ENCODE measurements at places on chromosomes 3 and 15.

GRCh38 chr3:123167686-123168085 is 34.1 kb upstream of the SEC22A start:
- H3K27ac ChIP-seq, result no peak overlapping the region
- H3K27me3 ChIP-seq, result no peaks in the 10 kb centered on the region
- H3K36me3 ChIP-seq, result peaks cover 14% of the 10 kb centered on the region
- no peaks in the 10 kb centered on the region for H3K4me1 ChIP-seq

DNA sequence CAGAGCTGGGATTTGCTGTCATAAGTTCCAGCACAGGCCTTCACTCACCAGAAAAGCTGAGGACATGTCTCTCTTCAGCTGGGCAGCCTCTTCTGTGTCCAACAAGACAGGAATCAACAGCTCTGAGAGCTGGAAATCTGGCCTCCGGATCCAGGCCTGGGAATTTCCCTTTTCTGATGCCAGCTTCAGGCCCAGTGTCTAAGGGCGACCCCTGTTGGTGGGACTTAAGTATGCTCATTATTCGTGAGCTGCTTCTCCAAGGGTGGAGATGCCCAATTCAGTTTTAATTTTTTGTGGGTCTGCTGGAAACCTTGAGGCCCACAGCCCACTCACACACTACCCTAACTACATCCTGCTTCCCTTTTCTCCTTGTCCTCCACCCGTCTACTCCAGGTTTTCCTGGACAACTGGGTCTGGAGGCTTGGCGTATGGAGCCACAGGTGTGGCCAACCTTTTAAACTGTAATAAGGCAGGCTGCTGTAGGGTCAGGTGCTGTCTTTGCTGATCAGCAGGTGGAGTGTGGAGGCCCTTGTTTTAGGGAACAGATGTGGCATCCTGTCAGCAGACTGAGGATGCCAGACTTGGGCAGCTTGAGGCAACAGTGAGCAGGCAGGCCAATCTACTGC is 2.6 kb upstream of the CEMIP start:
- peaks cover 15% of the 10 kb centered on the region for H3K27me3 ChIP-seq
- H3K4me1 ChIP-seq, result peaks cover 35% of the 10 kb centered on the region
- DNase-seq, result no peak

- no peak overlapping the region for H3K27ac ChIP-seq
- peaks cover 12% of the 10 kb centered on the region for H3K27me3 ChIP-seq
- no peak for DNase-seq
- no peak overlapping the region for H3K4me3 ChIP-seq
These were observed 26.6 kb downstream of the ACSBG1 start for GRCh38 chr15:78207641-78208340.

DNA sequence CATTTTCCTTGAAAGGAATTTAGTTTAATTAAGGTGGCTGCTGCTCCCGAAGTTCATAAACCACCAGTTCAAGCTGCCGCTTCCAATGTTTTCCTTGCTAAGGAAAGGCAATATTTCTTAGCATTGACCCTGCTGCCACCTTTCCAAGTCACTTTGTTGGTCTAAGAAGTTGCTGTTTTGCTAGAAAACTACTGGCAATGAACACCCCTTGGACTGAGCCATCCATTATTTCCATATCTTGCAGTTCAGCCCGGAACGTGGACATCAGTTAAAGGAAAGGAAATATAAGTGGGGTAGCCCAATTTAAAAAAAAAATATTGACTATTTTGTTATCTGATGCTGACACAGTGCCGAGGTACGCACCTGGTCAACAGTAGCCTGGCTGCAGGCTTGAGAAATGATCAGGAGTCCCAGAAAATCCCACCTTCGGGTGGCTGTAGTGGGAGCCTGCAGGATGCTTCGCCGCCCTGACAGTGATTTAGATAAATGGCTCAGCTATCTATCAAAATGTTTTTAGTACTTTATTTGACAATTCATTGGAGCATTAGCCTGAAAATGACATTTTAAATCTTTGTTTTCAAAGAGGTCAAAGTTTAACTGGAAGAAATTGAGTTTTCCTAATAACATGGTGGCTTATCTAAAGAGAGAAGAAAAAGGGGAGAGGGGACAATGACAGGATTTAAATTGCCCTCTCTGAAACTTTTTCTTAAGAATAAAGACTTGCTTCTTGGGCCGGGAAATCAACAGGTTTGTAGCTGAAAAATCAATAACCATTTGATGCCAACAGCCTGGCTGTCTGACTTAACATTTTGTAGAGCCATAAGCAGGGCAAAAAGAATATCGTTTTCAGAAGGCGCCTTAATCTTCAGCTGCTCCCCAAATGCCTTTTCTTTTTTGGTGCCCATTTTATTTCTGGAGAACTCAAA is 1.6 kb downstream of the RARB start:
- no peaks in the 10 kb centered on the region for H3K36me3 ChIP-seq
- no peak overlapping the region for H3K27ac ChIP-seq
- no peak overlapping the region for H3K4me3 ChIP-seq
- no peak for DNase-seq
- H3K27me3 ChIP-seq, result peaks cover 7% of the 10 kb centered on the region
- peaks cover 2% of the 10 kb centered on the region for H3K4me1 ChIP-seq

DNA sequence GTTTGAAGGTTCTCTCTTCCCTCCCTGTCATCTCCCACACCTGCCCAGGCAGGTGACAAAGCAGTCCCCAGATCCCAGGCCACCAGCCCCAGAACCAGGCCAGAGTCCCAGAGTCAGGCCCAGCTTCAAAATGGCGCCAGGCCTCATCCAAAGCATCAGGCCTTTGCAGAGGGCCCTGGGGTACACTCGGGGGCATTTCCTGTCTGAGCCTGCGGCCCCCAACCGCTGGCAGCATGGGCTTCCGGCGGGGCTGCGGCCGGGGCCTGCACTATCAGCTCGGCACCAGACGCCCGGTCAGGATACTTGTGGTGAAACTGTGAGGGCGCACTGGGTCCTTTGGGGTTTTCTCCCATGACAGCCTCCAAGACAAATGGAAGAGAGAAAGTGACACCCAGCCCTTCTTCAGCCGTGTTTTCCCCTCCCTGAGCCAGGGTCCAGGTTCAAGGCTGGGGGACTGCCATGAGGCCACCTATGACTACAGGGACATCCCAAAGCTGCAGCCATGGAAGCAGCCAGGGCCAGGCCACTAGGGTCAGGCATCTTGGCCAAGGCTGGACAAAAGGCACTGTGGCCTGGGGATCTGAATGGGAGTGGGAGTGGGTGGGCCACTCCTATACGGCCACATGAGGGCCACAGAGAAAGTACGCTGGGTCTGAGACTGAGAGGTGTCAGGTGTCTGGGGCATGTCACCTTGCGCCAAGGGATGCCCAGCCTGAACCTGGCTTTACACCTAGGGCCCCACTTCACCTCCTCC is 33.9 kb downstream of the RPN1 start:
- H3K4me1 ChIP-seq, result peaks cover 30% of the 10 kb centered on the region
- H3K36me3 ChIP-seq, result peaks cover 14% of the 10 kb centered on the region
- peak overlapping the region; percentile 34 for H3K4me3 ChIP-seq
- no peaks in the 10 kb centered on the region for H3K27me3 ChIP-seq
- no peak for DNase-seq
- no peak overlapping the region for H3K27ac ChIP-seq

DNA sequence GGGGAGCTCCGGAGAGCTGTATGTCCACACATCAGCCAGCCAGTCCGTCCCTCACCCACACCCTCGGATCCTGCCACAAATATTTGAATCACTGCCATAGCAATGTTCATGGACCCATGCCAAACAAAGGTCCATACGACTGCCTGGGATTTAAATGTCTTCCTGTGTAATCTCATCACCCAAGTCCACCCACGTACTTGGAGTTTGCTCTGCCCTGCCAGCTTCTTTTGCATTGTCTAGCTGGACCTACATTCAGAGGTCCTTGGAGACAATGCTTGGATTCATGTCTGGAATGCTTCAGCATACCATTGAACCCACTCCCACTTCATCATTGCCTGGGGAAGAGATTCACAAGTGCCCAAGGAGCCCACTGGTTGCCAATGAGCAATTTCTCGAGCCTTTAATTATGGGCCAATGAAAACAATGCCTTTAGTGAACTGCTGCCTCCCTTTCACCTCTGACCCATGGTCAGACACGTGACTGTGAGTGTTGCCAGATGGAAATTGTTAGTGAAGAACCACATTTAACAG is 90.4 kb upstream of the PHLDB2 start:
- no peaks in the 10 kb centered on the region for H3K27me3 ChIP-seq
- H3K4me1 ChIP-seq, result peaks cover 29% of the 10 kb centered on the region
- H3K27ac ChIP-seq, result peak overlapping the region; percentile 45
- H3K4me3 ChIP-seq, result no peak overlapping the region
- DNase-seq, result no peak
- no peaks in the 10 kb centered on the region for H3K36me3 ChIP-seq

GRCh38 chr3:103218146-103218545 is 783.3 kb downstream of the ZPLD1 start:
- no peak overlapping the region for H3K27ac ChIP-seq
- no peaks in the 10 kb centered on the region for H3K27me3 ChIP-seq
- H3K4me1 ChIP-seq, result no peaks in the 10 kb centered on the region
- H3K36me3 ChIP-seq, result no peaks in the 10 kb centered on the region
- DNase-seq, result no peak
- no peak overlapping the region for H3K4me3 ChIP-seq

- H3K27ac ChIP-seq, result no peak overlapping the region
- no peak for DNase-seq
- no peak overlapping the region for H3K4me3 ChIP-seq
- H3K36me3 ChIP-seq, result peaks cover 28% of the 10 kb centered on the region
- H3K27me3 ChIP-seq, result no peaks in the 10 kb centered on the region
These were observed 4.1 kb upstream of the STAB1 start for GRCh38 chr3:52490939-52491526.

- no peak for DNase-seq
- H3K4me1 ChIP-seq, result peaks cover 10% of the 10 kb centered on the region
- no peak overlapping the region for H3K27ac ChIP-seq
- H3K36me3 ChIP-seq, result no peaks in the 10 kb centered on the region
- H3K4me3 ChIP-seq, result no peak overlapping the region
These were observed 26.1 kb downstream of the CMSS1 start for GRCh38 chr3:99843590-99844258.

DNA sequence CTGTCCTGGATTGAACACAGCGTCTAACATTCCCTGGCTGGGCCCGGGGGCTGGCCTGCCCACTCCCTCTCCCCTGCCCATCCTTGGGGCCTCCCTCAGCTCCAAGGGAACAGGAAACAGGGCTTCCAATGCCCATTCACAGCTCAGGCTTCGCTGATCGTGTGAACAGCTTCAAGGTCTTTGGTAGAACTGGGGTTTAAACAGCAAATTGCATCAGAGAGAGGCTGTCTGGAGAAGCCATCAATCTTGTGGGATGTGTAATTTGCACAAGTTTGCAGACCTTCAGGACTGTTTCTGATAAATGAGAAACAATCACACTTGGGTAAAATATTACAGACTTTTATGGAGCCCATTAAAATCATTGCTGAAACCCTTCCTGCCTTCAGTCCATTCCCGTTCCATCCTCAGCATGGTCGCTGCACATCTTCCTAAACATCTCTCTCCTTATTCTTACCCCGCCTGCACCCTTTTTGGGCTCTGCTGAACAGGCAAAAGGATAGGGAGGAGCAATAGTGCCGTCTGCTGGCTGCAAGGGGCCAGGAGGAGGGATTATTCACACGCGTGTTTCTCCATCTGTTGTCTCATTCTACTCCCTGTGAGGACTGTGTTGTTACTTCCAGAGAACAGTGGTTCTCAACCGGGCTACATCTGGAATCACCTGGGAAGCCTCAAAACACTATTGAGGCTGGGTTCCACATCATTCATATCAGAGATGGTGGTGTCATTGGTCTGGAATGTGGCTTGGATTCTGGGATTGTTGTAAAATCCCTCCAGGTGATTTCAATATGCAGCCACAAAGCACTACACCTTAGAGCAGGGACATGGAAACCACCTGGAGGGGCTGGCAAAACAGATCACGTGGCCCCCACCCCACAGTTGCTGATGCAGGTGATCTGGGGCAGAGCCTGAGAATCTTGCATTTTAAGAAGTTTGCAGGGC is 116.3 kb downstream of the CLSTN2 start:
- H3K27me3 ChIP-seq, result no peaks in the 10 kb centered on the region
- H3K4me3 ChIP-seq, result no peak overlapping the region
- H3K36me3 ChIP-seq, result no peaks in the 10 kb centered on the region
- peak; percentile 30 for DNase-seq
- no peak overlapping the region for H3K27ac ChIP-seq
- H3K4me1 ChIP-seq, result peaks cover 5% of the 10 kb centered on the region

All from keratinocyte (primary cell).